ENCODE measurements at places on chromosomes 11 and 22. TPM values are rescaled to one million over a fixed set of nuclear protein-coding genes. Genes with fewer than 3 reads are reported as not detected.

The OR52A1 gene
- total RNA-seq = not detected

GRCh38 chr11:12413141-12414052 is 36.0 kb downstream of the PARVA start:
- DNase-seq = no peak

DNA sequence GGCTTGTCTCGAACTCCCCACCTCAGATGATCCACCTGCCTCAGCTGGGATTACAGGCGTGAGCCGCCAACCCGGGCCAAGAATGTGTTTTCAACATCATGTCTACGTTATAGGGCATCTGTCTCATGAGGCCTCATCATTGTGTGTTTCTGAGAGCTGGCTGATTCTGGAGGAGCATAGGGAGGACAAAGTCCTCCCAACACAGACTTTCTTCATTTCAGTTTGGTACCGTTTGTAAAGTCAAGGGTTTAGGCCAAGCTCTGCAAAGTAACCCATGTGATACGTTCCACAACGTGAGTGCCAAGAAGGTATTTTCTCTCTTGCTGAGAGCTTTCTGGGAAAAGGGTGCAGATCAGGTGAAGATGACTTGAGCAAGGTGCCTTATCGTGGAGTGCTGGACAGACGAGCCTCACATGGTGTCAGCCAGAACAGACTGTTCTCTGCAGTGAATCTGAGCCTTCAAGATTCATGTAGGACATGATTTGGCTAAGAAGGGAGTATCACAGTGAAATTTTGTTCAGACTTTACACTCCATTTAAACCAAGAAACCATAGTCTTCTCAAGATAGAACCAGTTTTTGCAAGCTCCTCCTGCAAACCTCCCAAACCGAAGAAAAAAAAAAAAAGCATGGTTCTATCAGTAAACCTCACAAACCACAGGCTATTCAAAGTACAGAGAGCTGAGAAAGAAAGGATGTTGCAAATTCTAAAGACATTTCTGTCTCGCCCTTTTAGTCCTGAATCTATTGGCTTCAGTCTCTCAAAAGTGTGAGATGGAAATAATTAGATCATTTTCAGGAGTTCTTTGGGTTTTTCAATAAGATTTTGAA is 71.7 kb downstream of the DBX1 start:
- no peak for DNase-seq

DNA sequence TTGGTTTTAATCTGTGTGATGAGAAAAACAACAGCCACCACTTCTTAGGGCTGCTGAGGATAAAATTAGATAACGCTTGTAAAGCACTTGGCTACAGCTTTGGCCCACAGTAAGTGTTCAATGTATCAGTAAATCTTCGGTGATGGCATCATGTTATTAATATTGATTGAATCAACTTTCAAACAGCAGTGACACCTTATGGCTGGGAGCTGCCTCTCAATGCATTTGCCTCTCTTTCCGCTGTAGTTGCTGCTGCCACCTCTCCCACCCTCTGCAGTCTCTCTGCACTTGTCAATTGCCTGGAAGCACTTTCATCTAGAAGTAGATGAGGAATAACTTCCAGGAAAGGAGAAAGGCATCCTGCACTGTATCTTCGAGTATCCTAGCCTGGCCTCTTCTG is 491.1 kb downstream of the OPCML start:
- no peak for DNase-seq

The KCNK4 gene
- not detected for total RNA-seq

DNA sequence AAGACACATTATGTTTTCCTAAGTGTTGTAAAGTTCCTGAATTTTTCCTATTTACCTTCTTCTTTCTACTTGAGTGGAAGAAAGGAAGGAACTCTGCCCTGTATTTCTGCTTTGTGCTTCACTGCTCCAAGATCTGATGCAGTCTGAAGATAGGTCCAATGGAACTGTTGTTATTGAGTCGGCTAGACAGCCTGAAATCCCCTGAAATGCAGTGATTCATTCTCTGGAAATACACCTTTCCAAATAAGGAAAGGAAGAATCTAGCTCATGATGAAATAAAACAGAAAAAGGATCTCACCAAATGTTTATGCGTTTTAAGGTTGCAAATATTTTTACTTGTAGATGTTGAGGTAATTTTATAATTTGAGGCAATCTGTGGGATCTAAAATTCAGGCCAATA is 322.8 kb downstream of the GUCY1A2 start:
- DNase-seq = no peak

DNA sequence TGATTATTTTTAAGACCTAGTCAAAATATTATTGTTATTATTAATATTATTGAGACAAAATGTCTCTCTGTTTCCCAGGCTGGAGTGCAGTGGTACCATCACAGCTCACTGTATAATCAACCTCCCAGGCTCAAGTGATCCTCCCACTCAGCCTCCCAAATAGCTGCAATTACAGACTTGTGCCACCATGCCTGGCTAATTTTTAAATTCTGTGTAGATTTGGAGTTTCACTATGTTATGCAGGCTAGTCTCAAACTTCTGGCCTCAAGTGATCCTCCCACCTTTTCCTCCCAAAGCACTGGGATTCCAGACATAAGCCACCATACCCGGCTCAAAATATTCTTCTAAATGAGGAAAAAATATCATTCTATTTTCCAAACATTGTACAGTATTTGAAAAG is 37.0 kb downstream of the SLC36A4 start:
- DNase-seq = no peak

- no peak for DNase-seq
Observed at GRCh38 chr22:19292458-19293230, 1.1 kb upstream of the CLTCL1 start.

- no peak for DNase-seq
Observed at GRCh38 chr11:93646399-93646798, 15.1 kb upstream of the CEP295 start.

- DNase-seq = no peak
Observed at GRCh38 chr22:36658900-36659299, 44.7 kb downstream of the CACNG2 start.

DNA sequence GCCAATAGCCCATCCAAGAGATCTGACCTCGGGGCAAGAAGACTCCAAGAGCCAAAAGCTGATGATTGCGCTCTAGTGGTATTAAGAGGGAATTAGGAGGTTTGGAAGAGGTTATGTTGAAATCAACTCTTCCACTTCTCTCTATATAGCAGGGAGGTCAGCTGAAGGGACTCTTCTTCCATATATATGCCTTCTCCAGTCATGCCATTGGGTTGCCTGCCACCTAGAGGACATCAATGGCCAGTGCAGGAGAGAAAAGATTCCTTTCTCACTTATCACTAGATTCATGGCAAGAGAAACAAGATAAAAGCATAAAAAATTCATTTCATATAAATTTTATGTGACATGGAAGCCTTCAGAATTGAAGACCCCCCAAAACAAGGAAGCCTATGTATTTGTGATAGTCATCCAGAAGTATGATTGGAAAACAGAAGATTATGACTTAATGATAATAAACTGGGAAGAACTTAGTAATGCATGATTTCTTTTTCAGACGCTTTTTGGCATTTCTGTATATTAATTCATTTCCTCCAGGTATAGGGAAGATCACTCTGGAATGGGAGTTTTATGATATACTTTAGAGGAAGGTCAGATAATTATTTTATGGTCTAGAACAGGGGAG is 435.1 kb upstream of the DDI1 start:
- no peak for DNase-seq

The ACER3 gene
- total RNA-seq = 22.1 TPM

The ACTN3 gene
- total RNA-seq = not detected

The HOATZ gene
- not detected for total RNA-seq

DNA sequence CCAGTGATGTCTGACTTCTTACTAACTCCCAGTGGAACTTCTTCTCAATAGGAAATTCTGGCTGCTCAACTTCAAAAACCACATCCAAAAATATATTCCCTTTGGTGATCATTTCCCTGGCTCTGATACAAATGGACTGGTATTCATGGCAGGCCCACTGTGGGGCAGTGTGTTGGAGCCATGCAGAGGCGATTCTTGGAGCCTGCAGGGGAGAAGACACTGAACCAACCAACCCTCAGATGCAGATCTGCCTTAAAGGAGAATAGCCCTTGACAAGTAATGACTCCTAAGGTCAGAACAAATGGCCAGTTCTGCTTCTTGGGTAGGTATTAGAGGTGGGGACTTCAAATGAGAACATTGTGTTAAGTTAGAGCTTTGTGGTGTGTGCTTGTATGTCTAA is 12.2 kb downstream of the OR4D9 start:
- DNase-seq = no peak

The PGGHG gene
- total RNA-seq = 19.7 TPM

The DGCR6L gene
- 67.4 TPM for total RNA-seq

DNA sequence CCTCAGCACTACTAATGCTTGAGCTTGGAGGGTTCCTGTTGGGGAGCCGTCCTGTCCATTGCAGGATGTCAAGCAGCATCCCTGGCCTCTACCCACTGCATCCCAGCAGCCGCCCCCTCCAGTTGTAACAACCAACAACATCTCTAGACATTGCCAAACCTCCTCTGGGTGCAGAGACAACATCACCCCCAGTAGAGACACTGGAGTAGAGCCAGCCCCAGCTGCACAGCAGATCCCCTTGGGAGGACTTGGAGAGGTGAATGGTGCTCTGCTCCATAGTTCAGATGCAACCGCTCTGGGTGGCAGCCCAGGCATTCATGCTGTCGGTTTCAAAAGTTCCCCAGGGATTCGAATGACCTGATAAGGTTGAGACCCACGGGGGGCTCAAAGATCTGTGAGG is 259.0 kb downstream of the MN1 start:
- DNase-seq = no peak

The MS4A6E gene
- total RNA-seq = not detected

DNA sequence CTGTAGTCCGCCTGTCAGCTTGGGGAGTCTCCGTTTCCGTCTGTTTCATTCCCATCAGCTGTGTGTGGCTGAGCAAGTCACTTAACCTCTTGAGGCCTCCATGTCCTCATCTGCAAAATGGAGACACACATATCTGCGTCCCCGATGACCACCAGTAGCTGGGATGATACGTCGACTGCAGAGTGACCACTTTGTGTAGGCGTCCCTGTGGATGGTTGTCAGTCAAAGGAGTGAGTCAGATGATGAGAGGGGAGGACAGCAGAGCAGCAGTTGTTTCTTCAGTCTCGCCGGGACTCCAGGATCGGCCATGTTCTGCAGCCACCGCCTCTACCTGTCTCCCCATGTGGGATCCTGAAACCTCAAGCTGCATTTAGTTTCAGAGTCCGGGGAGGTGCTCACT is 19.9 kb downstream of the MGAT3 start:
- DNase-seq = no peak

DNA sequence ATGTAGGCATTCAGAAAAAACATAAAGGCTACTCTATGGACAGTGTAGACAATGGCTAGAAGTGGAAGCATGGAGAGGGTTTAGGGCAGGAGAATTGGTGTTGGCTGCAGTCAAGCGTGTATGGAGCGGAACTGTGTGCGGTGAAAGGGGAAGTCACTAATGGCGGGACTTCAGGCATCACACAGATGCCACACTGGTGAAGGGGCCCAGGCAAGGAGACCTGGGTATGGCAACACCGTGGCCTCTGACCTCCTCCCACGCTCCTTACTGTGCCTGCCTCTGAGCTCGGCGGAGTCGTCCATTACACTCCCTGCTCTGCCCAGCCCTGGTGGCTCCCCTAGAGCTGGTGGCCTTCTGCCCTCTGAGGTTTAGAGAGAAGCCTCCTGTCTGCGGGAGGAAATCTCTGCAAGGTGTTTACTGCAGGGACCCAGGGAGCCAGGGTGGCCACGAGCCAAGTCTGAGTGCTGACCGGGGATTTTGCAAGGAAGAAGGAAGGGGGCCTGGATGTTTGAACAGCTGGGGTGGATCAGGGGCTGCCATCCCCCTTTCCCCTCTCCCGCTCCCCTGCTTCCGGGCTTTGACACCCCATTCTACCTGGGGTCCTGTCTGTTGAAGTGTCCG is 75.1 kb upstream of the TSPAN18 start:
- no peak for DNase-seq

The SCUBE1 gene
- 68.9 TPM for total RNA-seq

The OR51B5 gene
- not detected for total RNA-seq

- no peak for DNase-seq
Observed at GRCh38 chr11:122097419-122098001, 18.5 kb downstream of the BLID start.

The FGF4 gene
- not detected for total RNA-seq

GRCh38 chr11:97110376-97110775 is 720.6 kb downstream of the JRKL start:
- DNase-seq = no peak

The RAB36 gene
- 3.5 TPM for total RNA-seq

The PIWIL4 gene
- total RNA-seq = 1.1 TPM

The TBX1 gene
- total RNA-seq = 3.6 TPM

The TIMP3 gene
- 69.8 TPM for total RNA-seq

The MIEF1 gene
- total RNA-seq = 33.3 TPM

GRCh38 chr11:91261513-91261912 is 963.1 kb upstream of the FAT3 start:
- no peak for DNase-seq

The CHRM4 gene
- total RNA-seq = not detected

- DNase-seq = no peak
Observed at GRCh38 chr11:117588166-117588810, 208.7 kb downstream of the DSCAML1 start.

DNA sequence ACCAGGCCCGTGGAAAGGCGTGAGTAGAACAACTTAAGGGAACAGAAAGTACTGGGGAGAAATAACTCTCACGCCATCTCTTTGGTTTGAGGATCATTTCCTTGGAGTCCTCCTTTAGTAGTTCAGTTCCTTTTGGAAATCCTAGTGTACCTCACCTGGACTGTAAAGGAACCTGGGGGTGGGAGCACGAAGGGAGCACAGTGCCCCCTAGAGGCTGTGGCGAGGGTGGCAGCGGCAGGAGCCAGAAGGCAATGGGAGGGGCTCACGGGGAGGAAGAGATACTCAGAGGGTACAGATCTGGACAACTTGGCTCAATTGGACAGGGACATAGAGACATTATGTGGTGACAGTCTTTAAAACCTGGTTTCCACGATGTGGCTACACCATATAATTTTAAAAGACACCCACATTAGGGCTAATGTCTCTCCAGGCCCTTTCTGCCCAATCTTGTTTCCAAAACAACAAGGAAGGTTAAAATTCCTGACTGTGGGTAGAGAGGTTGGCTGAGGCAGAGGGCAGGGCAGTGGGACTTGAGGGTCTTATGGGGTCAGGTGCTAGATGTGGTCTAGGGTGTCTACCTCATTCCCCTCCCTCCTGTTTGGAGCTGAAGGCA is 87.0 kb downstream of the CSNK2A3 start:
- no peak for DNase-seq

- no peak for DNase-seq
Observed at GRCh38 chr11:2390091-2390724, 10.3 kb upstream of the TSSC4 start.

- no peak for DNase-seq
Observed at GRCh38 chr11:1255151-1255550, 32.3 kb downstream of the MUC5B start.

The NECTIN1 gene
- total RNA-seq = 9.9 TPM

The PDE2A gene
- 78.4 TPM for total RNA-seq

All from glomerular endothelial cell (primary cell).